ENCODE measurements at places on chromosomes 1 and 21.

DNA sequence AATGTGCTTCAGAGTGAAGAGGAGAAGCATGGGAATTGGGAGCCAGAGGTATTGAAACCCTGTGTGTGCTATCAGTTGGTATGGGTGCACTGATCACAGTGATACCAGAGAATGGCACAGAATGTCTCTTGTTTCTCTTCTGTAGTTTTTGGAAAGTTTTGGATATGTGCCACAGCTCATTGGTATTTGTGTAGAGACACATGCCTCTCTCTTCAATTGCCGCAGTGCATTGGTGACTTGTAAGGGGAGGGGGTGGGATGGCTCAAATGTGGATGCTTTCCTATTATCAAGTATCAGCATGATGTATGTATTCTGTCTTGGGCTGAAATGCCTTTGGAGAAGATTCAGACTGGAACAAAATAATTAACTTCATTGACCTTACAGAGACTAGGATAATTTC is 101.0 kb downstream of the HMCN1 start:
- no peak for DNase-seq

DNA sequence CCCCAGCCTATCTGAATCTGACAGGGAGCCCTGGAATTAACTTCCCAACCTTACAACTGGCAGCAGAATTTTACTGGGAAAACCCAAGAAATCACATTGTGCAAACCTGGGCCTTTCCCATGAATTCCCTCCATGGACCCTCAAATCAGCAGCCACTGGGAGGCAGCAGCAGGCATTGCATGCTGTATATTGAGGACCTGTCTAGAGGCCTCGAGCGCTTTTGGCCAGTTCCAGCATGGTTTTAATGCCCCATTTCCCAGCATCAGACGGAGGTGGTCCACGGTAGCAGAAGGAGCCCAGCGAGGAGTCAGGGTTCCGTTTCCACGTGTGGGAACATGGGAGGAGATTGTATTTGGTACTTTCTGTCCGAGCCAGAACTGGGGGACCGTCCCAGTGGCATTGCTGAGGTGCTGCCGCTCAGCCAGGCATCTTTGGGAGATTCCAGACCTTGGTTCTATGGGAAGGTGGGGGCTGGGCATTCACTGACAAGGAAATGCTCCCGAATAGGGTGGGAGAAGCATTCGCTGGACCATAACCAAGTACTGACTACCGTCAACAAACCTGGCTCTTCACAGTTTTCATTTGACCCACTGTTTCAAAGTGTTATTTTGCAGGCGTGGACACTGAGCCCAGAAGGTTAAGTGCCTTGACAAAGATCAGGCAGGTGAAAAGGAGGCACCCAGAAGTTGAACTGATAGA is 15.9 kb downstream of the BMP8A start:
- DNase-seq, result no peak

DNA sequence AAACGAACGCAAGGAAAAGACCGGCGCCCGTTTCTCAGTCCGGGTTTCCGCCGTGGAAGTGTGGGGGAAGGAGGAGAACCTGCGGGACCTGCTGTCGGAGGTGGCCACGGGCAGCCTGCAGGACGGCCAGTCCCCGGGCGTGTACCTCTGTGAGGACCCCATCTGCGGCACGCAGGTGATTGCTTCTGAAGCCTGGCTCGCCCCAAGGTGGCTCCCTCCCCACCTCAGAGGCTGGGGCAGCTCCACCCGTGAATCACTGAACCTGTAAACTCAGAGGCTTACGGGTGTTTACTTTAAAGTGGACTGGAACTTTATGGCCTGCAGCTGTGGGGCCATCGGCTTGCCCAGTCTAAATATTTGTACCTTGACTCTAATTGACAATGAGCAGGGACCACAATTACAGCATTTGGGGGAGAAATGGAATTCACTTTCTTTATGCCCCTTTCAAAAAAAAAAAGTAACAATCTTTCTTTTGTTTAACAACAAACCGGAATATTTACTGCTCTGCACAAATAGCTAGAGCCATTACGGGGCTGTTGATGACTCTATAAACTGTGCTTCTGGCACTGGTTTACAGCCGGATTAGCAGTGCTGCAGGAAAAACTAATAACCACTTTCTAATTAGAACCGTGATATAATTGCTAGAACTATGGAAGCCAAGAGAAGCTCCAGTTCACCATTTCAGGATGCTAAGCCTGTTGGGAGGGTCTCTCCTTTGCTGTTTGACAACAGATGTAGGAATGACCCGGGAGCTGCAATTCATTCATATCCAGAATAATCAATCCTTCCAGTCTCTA is 454.8 kb downstream of the KIF26B start:
- DNase-seq, result no peak

GRCh38 chr1:198788561-198789064 is 149.8 kb downstream of the PTPRC start:
- no peak for DNase-seq

DNA sequence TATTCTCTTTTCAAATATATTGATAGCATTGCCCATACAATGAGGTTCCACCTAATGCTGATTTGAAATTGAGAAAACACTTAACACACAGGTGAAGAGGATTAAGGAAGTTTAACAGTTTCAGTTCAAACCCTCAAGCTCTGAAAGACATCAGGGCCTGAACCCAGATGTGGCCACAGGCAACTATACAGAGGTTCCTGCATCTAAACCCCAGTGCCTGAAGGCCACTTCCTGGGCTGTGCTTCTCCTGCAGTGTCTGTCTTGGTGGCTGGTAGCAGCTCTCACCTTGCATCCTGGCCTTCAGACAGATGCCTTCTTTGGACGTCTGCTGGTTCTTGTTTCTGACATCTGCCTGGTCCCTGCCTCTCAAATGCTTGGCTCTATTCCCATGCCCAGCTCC is 25.1 kb upstream of the NGF start:
- no peak for DNase-seq

GRCh38 chr1:7591565-7591964 is 179.5 kb upstream of the VAMP3 start:
- no peak for DNase-seq

- DNase-seq, result no peak
These were observed 20.8 kb downstream of the TNNT2 start for GRCh38 chr1:201356701-201357100.

DNA sequence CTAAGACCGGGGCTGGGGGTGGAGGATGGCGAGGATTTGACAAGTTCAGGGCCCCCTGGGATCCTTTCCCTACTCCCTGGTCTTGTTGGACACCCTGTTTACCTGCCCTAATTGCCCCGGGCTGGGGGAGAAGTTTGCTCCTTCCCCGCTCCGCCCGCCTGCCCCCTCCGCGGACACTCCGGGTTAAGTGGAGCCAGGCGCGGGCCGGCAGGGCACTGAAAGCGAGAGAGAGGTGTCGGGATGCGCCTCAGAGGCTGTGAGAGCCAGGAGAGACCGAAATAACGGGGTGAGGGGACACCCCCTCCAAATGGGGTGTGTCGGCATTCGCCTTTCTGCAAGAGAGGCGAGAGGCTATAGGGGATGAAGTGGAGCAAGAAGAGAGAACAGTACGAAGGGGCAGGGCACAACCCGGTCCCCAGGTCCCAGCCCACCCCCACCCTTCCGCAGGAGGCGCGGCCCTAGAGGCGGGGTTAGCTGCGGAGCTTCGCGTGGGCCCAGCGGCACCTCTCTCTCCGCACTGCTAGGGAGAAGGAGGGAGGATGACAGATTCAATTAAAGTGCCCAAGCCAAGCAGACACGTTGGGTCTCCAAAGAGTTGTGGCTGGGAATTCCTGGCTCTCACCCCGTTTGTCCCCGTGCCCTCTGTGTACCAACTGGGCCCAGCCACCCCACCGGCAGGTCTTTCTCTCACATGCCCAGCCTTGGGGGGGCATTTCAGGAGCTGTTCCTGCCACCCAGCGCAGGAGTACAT is 3.8 kb downstream of the EFNA3 start:
- DNase-seq, result no peak

GRCh38 chr1:176854758-176855745 is 309.5 kb downstream of the ASTN1 start:
- no peak for DNase-seq

DNA sequence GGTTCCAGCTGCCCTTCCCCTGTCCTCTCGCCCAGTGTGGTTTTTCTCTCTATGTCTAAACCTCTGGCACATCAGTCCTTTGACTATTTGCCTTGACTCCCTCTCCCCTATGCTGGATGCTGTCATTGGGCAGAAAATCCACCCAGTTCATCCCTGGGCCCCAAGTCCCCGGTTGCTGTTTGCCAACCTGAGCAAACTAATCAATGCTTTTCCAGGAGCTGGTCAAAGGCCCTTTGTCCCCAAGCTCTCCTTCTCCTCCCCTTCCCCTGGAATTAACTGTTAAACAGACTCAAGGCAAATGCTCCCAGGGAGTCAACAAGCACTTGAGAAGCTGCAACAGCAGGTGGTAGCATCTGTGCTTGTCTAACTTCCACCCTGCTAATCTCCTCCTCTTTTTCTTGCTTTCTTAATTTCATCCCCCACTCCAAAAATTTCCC is 102.7 kb downstream of the LMX1A start:
- no peak for DNase-seq

- DNase-seq, result no peak
These were observed 268.7 kb downstream of the CHRM3 start for GRCh38 chr1:239655023-239655422.

DNA sequence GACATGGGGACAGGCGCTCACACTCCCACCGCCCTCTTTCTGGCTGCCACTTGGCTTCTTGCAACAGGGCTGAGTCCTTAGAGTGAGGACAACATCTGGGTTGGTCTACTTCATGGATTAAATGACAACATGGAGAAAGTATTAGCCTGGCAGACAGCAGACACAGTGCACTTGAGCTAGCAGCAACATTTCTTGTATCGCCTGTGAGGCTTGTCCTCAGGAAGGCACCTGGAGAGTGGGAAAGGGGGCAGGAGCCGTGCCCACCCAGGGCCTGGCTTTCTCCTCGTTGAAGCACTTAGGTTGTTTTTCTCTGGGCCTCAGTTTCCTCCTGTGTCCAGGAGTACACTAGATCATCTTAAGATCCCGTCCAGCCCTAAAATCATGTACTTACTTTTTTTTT is 3.7 kb downstream of the ELF3 start:
- DNase-seq, result no peak

DNA sequence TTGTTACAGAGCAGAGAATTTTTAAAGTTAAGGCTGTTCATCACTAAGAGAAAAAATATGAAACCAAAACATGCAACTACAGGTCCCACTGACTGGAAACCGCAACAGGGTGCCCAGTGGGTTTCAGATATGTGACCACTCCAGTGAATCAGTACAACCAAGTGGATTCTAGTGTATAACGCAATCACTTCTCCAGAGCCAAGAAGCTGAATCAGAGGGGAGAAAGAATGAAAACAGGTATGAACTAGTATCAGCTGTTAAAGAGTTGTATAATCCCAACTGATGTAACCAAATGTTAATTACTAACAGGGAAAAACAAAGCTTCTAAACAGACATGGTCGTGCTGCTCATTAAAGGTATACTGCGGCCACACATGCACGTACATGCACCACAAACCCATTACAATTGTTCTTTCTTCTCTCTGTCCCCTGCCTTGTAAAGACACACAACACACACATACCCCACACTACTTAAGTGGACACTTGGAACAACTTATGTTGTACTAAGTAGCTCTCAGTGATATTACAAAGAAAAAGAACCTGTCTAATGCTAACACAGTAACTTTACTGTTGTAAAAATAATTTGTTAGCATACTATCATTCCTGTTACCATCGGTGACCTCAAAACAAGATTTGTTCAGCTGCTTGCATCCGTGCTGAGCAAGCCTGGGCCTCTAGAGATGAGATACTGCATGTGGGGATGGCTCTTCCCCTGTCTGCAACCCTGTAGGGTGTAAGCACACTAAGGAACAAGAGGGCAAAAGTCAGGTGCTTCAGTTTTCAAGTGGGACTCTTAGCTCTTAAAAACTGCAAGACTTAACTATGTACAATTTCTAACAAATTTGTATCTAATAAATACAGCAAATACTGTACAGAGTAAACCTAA is 74.2 kb downstream of the PTPN14 start:
- no peak for DNase-seq

DNA sequence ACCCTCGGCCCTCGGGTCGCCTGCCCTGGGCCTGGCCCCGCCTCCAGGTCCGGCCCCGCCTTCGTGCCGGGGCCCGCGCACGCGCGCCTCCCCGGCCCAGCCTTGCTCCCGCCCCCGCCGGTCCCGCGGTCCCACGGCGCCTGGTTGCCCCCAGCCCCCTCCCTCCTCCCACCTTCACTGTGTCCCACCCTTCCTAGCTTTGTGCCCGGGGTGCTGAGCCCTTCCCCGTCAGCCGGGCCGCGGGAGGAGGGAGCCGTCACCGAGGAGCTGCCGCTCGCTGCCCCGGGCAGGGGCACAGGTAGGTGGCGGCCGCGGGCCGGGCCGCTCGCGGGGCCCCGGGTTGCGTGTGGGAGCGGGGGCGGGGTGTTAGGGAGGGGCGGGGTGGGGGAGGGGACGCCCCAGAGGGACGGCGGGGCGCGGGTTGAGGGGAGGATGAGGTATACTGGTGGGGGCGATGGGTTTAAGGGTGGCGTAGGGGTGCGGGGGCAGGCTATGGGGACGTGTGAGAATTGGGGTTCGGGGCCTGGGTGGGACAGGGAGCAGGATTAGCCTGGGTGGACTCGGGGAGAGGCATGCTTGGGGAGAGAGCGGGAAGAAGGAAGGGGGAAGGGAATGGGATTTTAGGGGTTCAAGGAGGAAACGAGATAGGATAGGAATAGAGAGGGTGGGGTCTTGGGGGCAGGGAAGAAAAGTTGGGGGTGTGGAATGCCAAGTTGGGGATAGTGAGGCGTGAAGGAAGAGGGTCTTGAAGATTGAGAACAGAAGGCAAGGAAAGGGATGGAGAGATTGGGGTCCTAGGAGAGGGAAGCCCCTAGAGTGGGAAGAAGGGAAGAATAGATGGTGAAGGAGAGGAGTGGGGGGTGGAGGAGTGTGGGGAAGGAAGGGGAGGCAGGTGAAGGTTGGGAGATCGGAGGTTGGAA is at the start of gene LRRC42:
TSS of gene LRRC42 (plus strand) at position 99 of the 920 bp plus-strand sequence. CDS start 5,650 bp downstream, outside the sequence.
- DNase-seq, result no peak

GRCh38 chr1:21673277-21673780 is 4.2 kb upstream of the RAP1GAP start:
- DNase-seq, result no peak

GRCh38 chr1:8392522-8392921 is 74.6 kb downstream of the SLC45A1 start:
- DNase-seq, result no peak

DNA sequence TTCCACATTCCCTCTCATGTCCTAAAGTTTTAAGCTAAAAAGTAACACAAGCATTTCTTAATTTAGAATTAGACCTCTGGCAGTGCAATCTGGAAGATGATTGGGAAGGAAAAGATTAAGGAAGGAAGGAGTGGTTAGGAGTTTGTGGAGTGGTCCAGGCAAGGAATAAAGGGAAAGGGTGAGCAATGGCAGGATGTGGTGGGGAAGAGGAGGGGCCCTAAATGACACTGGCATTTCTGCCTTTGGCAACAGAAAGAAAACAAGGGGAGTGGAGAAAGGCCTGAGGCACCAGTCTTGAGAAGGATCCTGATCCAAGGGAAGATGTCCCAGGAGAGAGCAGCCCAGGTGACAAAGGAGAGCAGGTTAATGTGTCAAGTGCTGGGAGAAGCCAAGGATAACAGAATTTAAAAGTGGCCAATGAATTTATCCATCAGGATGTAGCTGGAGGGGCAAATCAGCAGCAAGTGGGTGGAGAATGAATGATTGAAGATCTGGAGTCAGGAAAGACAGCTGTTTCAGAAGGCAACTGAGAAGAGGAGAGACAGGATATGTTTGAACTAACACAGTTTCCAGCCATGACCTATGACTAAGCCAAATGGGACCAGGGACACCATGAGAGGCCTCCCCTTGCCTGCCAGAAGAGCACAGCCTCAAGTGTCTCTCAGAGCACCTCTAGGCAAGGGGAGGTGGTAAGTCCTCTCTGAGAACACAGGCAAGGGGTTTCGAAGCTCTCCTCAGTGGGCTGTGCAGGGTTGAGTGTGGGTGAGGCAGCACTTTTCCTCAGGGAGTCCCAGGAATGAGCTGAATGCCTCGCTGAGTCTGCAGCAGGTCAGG is 20.9 kb upstream of the LY9 start:
- DNase-seq, result no peak

Measured in activated CD4-positive, alpha-beta T cell treated with anti-CD3 and anti-CD28 coated beads for 1 hour (primary cell).